RCC 7860 (cell line): ENCODE measurements at places on chromosomes 16 and 17.

DNA sequence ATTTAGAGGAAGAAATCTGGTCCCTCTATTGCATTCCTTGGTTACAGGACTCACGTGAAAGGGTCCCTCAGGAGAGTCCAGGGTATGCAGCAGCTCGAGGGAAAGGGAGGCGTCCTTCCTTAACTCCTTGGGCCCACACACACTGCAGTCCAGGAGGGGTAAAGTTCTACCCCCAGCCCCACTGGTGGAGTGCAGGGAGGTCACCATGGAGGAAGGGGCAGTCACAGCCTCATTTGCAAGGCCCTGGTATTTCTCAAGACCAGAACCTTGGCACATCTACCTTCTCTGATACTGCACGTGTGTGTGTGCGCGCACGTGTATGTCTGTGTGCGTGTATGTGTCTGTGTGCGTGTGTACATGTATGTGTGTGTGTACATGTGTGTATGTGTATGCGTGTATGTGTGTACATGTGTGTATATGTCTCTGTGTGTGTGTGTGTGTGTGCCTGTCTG is 11.1 kb downstream of the HIC1 start:
- DNase-seq, result no peak

DNA sequence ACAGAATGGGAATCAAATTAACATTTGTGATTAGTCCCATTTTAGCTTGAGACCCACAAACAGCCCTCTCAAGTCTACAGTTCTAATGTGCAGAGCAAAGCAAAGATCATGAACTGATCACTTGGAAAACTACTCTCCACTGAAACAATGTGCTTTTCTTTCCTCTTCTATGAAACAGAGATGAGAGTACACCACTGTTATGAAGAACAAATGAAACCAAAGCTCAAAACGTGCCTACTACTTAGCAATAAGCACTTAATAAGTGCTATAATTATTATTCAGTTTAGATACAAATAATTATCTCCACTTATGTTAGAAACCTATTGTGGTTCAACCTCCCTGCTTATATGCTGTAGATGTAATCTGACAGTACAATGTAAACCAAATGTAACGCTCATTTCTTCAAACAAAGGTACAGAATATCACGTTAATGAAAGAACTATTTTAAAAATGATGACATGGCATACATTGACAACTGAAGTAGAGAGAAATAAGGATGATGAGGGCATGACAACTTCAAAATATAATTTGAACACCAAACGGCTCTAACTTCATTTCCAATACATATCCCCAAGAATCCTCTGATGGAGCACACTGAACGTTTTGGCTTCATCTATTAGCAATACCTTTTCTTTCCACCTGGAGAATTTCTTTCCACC is 2.0 kb downstream of the VPS35 start:
- no peak for DNase-seq

GRCh38 chr17:79083191-79083971 is 8.8 kb downstream of the ENGASE start:
- DNase-seq, result no peak

DNA sequence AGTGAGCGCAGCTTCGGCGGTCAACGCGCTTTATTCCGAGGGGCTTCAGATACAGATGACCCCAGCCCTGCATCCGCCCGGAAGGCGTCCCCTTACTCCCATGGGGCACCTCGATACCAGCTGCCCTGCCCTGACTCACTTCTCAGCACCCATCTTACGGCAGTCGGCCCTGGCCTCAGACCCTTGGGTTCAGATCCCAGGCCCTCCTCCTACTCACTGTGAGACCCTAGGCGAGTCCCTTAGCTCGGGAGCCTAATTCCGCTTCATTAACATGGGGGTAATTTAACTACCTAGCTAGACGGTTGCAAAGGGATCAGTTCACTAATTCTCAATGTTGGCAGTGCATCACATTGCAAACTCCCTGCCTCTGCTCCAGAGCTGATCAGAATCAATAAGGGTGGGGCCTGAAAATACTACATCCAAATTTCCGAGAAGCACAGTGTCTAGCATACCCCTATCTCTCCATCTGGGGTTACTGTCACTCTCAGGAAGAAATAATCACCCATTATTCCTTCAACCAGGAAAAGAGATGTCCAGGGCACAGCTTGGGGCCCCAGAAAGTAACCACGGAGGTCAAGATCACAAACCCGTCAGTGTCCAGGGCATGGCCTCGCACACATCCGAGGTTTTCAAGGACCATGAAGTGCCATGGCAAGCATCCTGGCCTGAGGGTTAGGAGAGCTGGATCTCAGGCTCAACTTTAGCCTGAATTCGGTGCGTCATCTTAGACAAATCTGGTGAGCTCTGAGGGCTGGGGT is 415 bp upstream of the FLOT2 start:
- DNase-seq, result no peak

GRCh38 chr16:24141917-24142316 is 114.2 kb upstream of the CACNG3 start:
- no peak for DNase-seq

GRCh38 chr16:70738083-70738977 is 52.5 kb upstream of the MTSS2 start:
- peak; percentile 15 for DNase-seq

GRCh38 chr17:61756561-61756960 is 106.8 kb downstream of the BRIP1 start:
- no peak for DNase-seq

DNA sequence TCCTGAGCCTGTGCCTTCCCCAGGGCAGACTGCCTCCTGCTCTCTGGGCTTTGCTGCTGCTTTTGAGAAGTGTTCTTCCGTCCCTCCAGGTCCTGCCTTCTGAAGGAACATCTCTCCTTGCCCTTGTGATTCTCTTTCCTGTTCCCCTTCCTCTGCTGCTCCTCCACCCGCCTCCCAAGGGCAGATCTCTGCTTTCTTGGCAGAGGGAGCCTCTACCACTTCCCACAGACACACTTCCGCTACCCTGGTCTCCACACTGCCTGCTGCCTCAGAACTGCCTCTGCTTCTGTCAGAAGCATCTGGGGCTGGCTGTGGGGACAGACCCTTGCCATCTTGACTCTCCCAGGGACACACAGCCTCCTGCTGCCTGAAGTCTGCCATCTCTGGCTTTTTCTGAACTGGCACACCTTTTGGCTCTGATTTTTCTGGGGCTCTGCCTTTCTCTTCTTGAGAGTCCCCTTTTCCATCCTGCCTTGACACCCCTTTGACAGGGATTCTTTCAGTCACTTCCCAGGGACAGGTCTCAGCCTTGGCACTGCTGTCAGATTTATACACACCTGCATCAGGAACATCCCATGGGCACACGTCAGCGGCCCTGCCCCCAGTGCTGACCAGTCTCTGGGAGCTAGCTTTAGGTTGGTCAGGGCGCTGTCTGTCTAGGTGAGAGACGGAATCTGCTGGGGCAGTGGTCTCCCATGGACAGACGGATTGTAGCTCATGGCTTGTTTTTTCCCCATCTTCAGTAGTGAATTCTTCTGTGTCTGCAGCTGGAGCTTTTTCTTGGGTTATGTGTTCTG is 16.6 kb downstream of the GPR179 start:
- DNase-seq, result no peak

DNA sequence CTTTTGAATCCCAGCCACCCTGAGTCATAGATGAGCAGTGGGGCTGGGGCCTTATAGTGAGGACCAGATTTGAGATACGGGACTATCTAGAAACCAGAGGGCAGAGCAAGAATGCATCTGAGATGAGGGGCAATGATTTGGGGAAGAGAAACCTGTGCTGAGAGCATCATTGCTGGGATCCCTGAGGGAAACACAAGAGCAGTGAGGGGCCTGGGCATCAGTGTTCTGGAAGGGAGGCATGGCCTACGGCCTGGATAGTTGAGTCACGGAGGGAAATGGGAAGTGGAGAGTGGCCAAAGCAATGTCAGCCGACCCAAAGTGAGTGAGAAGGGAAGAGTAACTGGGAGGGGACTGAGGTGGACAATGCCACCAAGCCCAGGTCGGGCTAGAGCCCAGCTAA is 5.2 kb downstream of the CAMTA2 start:
- DNase-seq, result no peak

DNA sequence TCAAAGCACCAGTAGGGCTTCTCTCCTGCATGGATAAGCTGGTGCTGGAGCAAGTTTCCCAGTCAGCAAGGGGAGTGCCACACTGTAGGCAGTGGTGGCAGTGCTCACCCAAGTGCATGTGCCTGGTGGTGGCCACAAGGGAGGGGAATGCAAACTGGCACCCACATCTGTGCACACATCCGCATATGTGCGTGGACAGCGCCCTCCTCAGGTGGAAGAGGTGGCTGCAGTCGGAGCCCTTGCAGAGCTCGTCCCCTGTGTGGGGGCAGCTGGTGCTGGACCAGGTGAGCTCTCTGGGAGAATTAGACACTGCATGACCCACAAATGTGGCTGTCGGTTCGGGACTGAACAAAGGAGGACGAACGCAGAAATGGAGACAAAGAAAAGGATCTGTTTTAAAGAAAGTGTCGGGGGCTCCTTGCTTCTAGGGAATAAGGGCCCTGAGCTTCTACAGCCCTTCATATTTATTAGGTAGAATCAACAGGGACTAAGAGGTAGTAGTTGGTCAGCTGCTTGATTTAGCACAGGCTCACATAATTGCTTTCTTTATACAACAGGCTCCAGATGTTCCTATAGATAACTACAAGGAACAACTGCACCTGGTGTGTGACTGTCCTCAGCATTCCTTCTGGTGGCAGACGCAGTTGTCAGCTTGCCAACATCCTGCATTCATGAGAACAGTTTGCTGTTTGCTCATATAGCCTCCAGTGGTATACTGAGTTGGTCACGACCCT is 5.3 kb upstream of the ZNF689 start:
- DNase-seq, result no peak

DNA sequence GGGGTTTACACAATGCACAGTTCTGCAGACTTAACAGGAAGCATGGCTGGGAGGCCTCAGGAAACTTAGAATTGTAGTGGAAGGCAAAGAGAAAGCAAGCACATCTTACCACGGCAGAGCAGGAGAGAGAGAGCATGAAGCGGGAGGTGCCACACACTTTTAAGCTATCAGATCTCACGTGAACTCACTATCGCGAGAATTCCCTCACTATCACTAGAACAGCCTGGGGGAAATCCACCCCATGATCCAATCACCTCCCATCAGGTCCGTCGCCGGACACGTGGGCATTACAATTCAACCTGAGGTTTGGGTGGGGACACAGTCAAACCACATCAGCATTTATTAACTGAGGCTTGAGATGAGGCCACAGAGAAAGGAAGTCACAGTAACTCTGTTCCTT is 326.7 kb downstream of the C16orf95 start:
- peak; percentile 87 for DNase-seq

GRCh38 chr16:7331997-7332396 is 648 bp upstream of the RBFOX1 start:
- no peak for DNase-seq

DNA sequence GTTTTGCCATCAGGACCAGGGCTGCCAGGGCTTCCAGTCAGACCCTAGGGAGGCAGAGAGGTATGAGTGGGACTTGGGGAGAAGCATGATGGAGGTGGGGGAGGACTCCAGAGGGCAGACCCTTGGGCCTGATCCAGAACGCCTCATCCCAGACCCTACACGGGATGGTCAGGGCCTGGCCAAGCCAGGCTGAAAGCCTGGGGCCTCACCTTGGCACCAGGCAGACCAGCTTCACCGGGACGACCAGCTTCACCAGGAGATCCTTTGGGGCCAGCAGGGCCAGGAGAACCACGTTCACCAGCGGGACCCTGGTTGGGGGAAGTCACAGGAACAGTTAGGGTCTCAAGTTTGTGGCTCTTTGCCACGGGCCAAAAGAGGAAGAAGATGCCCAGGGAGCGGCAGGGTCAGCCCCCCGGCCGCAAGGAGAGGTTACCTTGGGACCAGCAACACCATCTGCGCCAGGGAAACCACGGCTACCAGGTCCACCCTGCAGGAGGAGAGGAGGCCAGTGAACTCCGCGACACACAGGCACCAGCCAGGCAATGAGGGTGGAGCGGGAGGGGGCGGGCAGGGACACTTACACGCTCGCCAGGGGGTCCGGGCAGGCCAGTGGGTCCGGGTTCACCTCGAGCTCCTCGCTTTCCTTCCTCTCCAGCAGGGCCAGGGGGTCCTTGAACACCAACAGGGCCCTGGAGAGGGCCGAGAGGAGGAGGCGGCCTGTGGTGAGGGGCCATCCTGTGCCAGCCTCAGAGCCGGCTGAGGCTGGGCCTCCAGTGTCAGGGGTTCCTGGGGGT is 7.1 kb downstream of the COL1A1 start:
- DNase-seq, result no peak

DNA sequence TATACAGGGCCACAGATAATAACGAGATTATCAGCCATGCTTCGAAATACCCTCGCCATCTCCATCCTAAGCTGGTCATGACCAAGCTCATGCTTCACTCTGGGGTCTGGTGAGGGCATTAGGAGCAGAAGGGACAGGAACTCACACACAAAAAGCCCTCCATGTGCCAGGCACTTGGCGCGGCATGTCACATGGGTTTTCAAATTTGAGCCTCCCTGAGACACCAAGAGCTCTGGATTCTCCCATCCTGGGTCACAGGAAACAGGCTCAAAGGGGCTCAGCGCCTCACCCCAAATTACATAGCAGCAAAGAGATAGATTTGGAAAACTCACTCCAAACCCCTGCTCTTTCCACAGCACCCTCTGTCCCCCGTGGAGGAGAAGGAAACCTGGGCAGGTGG is 239.5 kb downstream of the GSG1L start:
- no peak for DNase-seq

- peak; percentile 48 for DNase-seq
Observed at GRCh38 chr16:88387941-88388627, 5.3 kb downstream of the ZNF469 start.

- no peak for DNase-seq
Observed at GRCh38 chr17:17873450-17873991, 36.7 kb upstream of the SREBF1 start.

DNA sequence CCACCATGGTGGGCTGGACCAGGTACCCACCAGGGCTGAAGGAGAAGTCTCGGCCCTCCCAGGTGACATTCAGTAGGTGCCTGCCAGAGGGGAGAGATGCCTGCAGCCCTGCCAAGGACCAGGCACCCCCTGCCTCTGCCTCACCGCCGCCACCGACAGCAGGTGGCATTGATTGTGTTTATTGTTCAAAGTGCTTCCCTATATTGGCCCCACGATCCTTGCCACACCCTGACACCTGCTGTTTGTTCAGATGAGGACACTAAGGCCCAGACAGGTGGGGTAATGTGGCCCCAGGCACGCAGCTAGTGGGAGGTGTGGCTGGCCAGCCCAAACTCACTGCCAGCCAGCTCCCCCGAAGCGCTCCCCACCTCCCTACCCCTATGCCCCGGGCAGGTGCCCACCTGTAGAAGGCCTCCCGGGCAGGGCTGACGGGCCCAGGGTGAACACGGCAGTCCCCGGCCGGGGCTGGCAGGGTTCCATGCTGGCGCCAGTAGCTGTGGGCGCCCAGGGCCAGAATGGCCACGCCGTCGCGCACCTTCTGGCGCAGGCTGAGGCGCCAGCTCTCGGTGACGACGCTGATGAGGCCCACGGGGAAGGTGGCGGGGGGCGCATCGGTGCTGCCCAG is 8.0 kb downstream of the GRIN2C start:
- no peak for DNase-seq

- no peak for DNase-seq
Observed at GRCh38 chr17:75808549-75808904, 23.9 kb downstream of the UNK start.

DNA sequence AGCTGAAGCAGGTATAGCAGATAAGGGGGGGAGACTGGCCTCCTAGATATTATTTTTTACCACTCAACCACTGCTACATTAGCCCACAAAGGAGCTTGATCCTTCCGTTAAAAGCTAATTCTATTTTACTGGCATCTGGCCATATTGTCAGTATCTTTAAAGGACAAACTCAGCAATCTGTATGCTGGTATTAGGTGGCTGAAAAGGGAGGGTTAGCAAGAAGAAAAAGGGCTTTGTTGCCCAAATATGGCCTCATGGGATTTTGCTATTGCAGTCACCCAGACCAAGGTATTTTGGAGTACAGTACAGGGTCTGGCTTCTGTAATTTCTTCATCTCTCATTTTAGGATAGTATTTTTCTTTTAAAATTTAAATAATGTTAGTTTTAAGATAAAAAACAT is 14.4 kb downstream of the RFWD3 start:
- no peak for DNase-seq
